NCI-H2029 (cell line): ENCODE measurements at places on chromosomes 16 and 17.

DNA sequence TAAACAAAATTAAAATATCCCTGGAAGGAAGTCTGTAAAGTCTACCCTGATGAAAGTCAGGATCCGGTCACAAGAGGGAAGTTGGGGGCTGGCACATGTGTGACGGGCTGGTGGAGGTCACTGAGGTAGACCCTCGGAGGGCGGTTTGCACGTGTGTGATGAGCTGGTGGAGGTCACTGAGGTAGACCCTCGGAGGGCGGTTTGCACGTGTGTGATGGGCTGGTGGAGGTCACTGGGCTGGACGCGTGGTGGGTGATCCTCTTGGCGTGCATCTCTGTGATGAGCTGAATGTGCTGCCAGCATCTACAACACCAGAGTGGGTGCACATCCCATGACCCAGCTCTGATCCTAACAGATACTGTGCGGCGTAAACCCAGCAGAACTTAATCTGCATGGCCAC is 43.7 kb upstream of the METRNL start:
- no peak for DNase-seq

- no peak for DNase-seq
These were observed 26.4 kb downstream of the NMT1 start for GRCh38 chr17:45087504-45087975.

- no peak for DNase-seq
These were observed 96.9 kb upstream of the CREBBP start for GRCh38 chr16:3977376-3977775.

GRCh38 chr17:74043976-74044375 is 159.5 kb upstream of the RPL38 start:
- DNase-seq = no peak

DNA sequence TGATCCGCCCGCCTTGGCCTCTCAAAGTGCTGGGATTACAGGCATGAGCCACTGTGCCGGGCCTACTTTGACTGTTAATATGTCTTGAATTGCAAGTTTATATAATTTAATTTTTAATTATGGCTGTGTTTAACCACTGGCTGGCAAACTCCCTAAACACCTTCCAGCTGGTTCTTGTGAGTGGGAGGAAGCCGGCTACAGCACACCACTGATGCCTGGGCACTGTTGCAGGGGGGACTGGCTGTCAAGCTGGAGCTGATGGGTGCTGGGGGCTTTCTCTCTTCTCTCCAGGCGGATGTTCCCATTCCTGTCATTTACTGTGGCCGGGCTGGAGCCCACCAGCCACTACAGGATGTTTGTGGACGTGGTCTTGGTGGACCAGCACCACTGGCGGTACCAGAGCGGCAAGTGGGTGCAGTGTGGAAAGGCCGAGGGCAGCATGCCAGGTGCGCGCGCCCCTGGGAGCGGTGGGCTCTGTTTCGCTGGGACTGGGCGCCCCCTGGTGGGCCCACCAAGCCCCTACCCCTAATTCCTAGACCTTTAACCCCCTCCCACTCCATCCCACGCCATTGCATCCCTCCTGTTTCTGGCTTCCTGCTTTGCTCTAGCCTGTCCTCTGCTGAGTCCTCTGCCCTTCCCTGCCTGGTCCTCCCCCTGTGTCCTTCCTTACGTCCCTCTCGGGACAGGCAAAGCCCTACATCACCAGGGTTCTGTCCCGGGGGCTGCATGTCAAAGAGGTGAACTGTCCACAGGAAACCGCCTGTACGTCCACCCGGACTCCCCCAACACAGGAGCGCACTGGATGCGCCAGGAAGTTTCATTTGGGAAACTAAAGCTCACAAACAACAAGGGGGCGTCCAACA is 9.5 kb downstream of the TBX21 start:
- no peak for DNase-seq

DNA sequence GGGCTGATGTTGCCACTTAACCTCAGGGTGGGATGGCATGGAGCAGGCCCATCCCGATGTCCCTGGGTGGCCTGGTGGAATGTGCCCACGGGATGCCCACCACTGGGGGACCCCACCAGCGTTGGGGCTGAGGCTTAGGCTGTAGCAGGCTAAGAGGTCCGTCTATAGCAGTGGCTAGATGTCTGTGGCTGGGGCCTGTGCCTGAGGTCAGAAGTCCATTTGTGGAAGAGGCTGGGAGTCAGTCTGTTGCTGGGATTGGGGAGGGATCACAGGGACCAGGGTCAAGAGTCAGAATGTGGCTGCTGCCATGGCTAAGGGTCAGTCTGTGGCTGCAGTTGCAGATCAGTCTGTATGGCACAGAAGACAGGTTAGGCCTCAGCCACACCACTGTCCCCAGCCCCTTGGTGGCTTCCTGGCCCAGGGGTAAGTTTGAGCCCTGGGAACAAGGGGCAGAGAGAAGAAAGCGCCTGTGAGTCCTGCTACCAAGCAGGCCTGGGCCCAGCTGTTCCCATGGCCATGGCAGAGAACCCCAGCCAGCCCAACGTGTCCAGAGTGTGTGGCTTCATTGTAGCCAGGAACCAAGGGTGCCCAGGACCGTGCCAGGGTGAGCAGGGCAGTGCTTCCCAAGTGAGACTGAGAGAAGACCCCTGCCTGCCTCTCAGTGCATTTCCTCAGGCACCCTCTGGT is 35.7 kb downstream of the RAI1 start:
- no peak for DNase-seq

DNA sequence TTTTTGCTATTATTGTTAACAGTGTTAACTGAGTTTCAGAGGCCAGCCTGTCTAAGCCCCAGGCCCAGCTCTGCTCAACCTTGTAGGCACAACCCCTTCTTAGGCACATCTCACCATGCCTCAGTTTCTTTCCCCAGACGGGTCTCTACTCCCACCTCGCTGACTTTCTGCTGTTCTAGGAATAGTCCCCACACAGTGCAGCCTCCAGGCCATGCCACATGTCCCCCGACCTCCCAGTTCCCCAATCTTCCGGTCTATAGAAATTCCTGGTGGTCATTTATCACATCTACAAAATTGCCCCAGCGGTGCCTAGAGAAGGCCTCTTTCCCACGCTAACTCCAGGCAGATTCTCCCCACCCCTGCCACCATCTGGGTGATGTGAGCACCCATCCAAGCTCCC is 34.8 kb downstream of the ADGRG5 start:
- no peak for DNase-seq

- no peak for DNase-seq
These were observed 53.3 kb upstream of the KDM8 start for GRCh38 chr16:27149986-27150385.

- no peak for DNase-seq
These were observed at the start of gene KLHL10 for GRCh38 chr17:41837761-41838538. KLHL10 (plus strand) TSS chr17:41837825; CDS start chr17:41837933, 108 bp downstream.

DNA sequence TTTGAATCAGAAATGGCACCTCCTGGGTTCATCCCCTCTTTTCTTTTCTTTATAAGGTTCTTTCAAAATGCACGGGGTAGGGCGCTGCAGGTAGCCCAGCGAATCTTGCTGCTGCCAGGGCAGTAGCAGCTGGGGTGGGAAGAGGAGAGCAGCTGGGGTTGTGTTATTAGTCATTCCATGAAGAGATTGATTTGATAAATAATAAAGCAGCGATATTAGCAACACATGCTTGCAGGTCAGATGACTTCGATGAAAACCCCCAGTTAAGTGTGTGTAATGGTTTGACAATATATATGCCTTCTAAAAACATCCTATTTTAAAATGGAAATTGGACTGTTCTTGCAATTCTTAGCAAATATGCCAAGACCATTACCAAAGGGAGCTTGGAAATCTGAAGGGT is 200.7 kb downstream of the CCDC182 start:
- DNase-seq = no peak

- no peak for DNase-seq
These were observed 20.4 kb downstream of the ALOX12B start for GRCh38 chr17:8066841-8067775.
